ENCODE measurements at places on chromosomes 2 and 18. TPM values are rescaled to one million over a fixed set of nuclear protein-coding genes. Genes with fewer than 3 reads are reported as not detected.

Gene PLEK
- 1.9 TPM for total RNA-seq

Gene IL36G
- total RNA-seq, result not detected

Gene CD8B2
- total RNA-seq, result 0.12 TPM

Gene RBKS
- total RNA-seq, result 5.9 TPM

Gene IGFBP2
- total RNA-seq, result 26.0 TPM

Gene CPS1
- 2.3 TPM for total RNA-seq

Gene UGT1A3
- not detected for total RNA-seq

Gene CIDEA
- total RNA-seq, result 6.8 TPM

Gene DSG1
- total RNA-seq, result 0.93 TPM

Gene EMX1
- total RNA-seq, result not detected

Gene TMX3
- 29.4 TPM for total RNA-seq

Gene TMEM237
- total RNA-seq, result 11.4 TPM

Gene CRYGD
- not detected for total RNA-seq

Gene TANK
- 38.2 TPM for total RNA-seq

Gene FTCDNL1
- total RNA-seq, result 4.7 TPM

Gene KCMF1
- total RNA-seq, result 81.5 TPM

Gene GMPPA
- 22.0 TPM for total RNA-seq

Gene ST8SIA5
- 11.1 TPM for total RNA-seq

GRCh38 chr2:228801451-228801850, 469.6 kb downstream of the PID1 start:
- no peak for DNase-seq

- no peak for DNase-seq
Measured at GRCh38 chr18:69490813-69491212, 90.1 kb downstream of the DOK6 start.

- DNase-seq, result no peak
Measured at GRCh38 chr2:83069724-83070123, 1389.4 kb downstream of the SUCLG1 start.

- no peak for DNase-seq
Measured at GRCh38 chr2:214960677-214961076, 151.2 kb upstream of the BARD1 start.

- no peak for DNase-seq
Measured at GRCh38 chr2:33116799-33117198, 170.0 kb downstream of the LTBP1 start.

- no peak for DNase-seq
Measured at GRCh38 chr18:72091369-72091768, 452.8 kb downstream of the CBLN2 start.

GRCh38 chr2:70475266-70475665, 78.4 kb downstream of the TGFA start:
- no peak for DNase-seq

GRCh38 chr2:207847098-207847806, 77.5 kb upstream of the FZD5 start:
- no peak for DNase-seq

- no peak for DNase-seq
Measured at GRCh38 chr2:69771461-69771860, 29.5 kb downstream of the ANXA4 start.

DNA sequence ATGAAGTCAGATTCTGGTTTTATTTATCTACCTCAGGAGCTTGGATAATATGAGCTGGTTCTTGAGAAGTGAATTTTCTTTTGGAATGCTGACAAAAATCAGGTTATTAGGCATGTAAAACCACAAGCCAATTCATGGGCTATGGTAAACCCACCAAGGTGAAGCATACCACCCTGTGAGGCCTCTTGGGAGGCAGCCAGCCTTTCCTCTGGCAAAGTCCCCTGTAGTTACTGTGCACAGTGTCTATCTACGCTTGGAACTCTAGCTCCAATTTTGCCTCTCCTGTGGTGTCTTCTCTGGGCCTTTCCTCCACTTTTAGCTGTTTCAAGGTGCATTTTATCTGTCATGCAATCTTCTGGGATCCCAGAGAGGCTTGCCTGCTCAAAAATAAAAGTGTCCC, 242.7 kb upstream of the ZSWIM2 start:
- no peak for DNase-seq

GRCh38 chr18:76142611-76143010, 352.4 kb downstream of the ZNF516 start:
- DNase-seq, result no peak

DNA sequence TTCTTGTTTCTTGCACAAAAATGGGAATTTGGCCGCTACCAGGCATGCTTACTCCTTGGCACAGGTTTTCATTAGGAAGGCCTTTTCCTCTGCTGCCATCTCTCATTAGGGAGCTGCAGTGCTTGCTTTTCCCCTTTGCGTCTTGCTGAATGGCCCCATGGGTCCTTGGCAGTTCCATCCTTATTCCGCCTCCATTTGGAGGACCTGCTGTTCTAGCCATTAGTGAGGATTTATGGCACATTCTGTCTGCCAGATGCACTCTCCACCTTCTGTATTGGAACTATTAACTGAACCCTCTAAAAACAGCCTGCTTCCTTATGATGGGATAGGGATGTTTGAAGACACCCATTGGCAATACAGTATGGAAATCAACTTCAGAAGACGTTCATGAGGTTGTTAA, 103.5 kb upstream of the NOSTRIN start:
- DNase-seq, result no peak

DNA sequence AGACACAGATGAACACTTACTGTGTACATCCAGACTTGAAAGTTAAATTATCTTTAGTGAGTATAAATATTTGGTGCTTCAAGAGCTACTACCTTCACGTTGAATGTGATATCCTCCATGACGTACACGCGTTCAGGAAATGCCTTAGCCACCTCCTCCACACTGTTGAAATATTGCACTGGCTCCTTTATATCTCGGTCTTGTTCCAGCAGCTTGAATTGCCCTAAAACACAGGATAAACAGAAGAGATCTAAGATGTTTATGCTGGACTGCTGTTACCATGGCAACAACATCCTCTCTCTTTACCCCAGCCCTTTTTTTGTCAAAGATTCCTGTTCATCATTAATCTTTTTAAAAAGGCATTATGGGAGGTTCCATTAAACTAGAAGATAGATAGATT, 120.3 kb downstream of the MEP1B start:
- no peak for DNase-seq

DNA sequence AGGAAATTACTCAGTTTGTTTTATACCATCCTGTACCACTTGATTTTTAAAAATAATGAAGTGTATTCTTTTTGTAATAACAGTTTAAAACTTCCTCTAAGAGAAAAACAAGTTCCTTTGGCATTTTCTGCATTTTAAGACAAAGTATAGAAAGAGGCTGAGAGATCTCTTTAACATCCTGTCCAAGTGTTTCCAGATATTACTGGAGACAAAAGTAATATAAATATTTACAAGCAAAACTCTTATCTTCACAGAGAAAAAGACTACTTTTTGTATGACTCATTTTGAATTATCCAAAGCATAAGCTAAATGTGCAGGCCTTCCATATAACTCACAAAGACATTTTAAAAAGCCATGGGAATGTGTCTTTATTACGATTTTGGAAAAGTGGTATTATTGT, 221.1 kb downstream of the RDH14 start:
- DNase-seq, result no peak

DNA sequence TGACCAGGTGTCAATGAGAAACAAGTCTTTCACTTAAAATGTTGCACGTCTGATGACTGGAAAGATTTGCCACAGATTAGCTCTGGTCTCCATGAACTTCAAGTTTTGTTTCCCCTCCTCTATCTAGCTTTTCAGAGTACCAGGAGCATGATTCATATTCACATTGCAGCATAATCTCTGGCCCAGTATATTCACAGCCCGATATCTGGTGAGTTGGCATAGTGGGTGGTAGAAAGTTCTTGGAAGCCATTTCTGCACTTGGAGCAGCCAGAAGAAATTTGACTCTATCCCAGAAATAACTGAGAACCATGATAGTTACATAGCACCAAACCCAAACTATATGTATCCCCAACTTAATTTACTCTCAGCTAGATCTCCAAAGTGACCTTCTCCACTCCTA, 503.9 kb downstream of the PID1 start:
- DNase-seq, result no peak

DNA sequence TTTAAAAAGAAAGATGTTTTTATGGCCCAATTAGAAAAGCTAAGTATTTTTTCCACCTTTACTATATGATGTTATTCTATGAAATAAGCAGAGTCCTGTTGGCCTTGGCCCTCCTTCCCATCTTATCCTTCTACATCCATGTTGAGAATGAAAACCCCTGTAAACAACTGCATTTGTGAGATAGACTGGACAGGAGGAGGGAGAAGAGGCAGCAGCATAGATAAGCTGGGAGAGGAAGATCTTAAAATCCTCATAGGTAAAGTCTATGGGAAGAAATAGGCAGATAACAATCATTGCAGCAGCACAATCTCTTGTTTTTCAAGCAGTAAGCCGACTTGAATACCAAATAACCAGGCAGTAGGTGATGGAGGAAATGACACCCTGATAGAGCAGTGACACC, 207.6 kb upstream of the PARD3B start:
- DNase-seq, result no peak

- no peak for DNase-seq
Measured at GRCh38 chr2:146414456-146414855, 1430.4 kb upstream of the ACVR2A start.

DNA sequence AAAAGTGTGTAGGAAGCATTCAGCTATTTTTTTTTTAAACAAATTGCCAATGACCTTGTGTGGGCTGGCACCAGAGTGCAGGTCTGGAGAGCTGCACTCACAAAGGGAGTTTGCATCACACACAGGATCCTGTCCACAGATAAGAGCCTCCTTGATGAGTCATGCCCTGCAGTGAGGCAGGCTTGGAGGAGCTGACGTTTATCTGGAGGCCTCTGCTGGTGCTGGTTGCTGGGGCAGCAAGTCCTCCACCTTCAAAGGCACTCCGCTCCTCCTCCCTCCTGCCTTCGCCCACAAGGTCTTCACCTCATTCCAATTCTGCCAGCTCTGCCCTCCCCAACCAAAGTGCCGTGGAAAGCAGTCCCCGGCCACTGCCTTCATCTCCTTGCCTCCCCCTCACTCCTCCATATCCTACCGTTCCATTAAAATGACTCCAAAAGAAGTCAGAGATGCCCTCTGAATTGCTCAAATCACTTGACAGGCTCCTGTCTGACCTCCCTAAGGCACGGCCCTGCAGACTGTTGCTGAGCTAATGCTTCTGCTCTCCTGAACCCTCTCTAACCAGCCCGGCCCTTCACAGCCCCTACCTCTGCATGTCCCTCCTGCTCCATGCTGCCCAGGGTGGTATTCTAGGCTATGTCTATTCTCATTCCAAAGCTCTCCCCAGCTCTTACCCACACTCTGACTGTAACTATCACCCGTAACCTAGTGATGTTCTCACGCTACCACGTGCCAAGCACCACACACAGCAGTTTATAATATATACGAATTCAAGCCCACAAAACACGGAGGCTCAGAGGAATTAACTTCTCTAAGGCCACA, 30.9 kb downstream of the LONRF2 start:
- no peak for DNase-seq

- DNase-seq, result no peak
Measured at GRCh38 chr2:177180269-177181000, 32.2 kb upstream of the HNRNPA3 start.

DNA sequence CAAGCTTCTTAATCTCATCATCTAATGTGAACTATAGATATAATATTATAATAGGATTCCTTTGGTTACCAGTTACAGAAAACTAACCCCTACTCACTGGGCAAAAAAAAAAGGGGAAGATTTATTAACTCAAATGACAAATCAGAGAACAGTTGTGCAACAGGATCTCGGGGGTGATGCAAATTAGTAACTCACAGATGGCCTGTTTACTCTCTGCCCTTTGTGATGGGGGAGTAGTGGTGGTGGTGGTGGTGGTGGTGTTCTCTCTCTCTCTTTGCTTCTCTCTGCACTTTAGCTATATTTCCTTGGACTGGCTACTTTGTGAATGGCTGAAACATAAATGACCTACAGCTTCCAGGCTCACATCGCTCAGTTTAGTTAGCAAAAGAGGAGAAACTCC, 59.0 kb downstream of the TMEM247 start:
- DNase-seq, result no peak

GRCh38 chr2:101816598-101816997, 119.1 kb downstream of the MAP4K4 start:
- no peak for DNase-seq

DNA sequence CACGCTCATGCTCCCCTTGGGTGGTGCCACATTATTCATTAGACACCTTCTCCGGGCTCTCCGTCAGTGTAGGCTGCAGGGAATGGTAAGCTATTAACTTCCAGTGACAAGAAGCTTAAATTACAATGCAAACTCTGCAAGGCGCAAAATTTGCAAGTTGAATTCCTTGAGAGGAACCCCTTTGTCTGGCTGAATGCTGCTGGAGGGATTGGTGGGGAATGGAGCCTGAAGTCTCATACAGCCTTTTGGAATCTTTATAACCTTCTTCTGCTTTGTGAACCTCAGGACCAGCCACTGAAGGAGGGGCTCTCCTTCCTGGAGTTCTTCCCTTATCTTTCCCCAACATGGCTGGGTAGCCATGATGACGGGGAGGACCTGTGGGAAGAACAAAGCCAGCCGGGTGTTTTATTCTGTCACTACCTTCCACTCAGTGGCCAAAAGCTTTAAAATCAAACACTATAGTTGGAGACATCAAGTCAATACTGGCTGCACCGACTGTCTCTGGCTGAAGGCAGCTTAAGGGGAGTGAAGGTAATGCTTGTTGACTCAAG, 220.9 kb upstream of the EPHA4 start:
- no peak for DNase-seq

DNA sequence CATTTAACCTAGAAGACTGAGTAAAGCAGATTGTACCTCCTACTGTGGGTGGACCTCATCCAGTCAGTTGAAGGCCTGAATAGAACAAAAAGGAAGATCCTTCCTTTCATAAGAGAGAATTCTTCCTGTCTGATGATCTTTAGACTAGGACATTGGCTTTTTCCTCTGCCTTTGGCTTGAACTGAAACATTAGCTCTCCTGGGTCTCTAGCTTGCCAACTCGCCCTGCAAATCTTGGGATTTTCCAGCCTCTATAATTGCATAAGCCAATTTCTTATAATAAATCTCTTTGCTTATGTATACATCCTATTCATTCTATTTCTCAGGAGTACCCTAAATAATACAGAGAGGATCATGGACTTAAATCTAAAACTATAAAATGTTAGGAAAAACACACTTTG, 6.2 kb upstream of the KDSR start:
- DNase-seq, result no peak

- no peak for DNase-seq
Measured at GRCh38 chr2:145548479-145548878, 1028.6 kb upstream of the ZEB2 start.

DNA sequence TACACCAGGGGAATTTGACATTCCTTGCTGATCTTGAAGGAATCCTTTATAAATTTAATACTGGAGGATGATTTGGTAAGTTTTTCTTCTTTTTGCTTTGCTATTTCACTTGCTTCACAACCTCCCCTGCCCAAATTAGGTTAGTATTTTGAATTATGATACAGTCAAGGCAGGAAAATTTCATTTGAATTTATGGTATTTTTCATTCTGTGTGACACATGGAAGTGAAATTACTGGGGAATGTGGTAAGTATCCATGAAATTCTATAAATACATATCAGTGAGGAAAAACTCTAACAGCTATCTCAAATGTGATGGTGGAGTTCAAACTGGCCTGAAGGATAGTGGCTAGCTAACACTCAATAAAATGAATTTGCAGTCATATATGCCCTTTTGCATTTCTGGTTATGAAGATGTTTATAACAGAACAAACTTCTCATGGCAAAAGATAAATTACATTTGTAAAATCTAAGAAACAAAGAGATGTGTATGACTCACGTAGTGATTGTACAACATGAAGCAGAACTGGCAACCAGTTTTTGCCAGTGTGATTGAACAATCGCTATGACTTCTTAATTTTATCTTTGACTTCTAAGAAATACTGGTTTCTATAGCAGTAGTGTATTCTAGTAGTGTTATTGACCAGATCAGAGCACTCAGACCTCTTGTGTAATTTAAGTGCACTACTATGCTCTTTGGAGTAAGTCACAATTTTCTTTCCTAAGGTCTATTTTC, 152.6 kb downstream of the IKZF2 start:
- DNase-seq, result no peak

Measured in heart right ventricle (tissue), 16 donors.